Hippocampal formation (tissue), 2 donors: ENCODE measurements at places on chromosomes 5 and 9.

DNA sequence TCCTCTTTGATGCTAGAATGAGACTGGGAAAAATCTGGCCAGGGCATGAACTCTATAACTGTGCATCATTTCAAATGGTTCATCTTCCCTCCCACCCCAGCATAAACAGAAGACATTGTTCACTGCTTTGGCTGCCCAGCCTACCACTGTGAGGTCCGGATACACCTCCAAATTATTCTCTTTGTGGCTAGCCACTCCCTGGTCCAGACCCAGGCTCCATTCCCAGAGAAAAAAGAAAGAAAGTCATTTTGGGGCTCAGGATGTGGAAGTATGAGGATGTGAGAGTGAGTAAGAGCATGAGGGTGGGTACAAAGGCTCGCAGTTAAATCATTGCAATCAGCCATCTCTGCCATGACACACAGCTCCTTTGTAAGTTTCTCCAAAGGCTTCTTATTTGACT is 559.2 kb downstream of the PSAT1 start:
- DNase-seq = no peak

GRCh38 chr9:107635101-107635802 is 145.7 kb upstream of the KLF4 start:
- DNase-seq = peak; percentile 20

DNA sequence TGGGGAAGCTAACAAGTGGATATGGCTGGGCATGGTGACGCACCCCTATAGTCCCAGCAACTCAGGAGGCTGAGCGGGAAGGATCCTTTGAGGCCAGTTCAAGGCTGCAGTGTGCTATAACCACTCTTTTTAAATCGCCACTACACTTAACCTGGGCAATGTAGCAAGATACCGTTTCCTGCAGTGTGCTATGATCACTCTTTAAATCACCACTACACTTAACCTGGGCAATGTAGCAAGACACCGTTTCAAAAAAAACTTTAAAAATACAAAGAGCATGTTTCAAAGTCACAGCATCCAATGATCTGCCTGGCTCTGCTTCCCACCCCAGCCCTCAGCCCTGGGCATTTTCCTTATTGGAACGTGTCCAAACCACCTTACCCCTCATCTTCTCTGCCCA is 14.5 kb downstream of the GRHPR start:
- no peak for DNase-seq

GRCh38 chr5:34028349-34028748 is 14.7 kb downstream of the C1QTNF3 start:
- DNase-seq = no peak

DNA sequence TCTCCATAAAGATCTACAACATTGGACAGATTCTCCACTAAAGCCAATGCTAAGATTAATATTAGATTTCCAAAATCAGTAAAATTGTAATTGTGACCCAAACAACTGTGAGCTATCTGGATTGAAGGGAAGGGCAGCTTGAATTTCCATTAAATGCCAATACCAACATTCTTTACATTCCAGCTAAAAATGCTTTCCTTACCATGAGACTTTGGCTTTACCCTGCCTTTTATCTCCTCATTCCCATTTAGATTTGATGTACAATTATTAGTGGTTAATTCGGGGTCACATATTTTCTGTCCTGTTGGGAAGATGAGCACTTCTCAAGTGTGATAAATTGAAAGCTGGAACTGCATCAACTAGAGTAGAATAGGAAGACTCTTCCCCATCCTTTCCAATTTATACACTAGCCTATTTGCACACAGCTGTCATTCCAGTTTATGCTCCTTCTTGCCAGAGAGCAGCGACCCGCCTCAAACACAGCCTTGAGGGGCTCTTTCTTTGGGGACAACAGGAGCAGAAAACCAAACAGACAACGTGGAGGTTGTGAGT is 33.1 kb upstream of the MYOT start:
- no peak for DNase-seq
